ENCODE measurements at places on chromosomes 6 and 20.

GRCh38 chr6:15926256-15926655 lies 202.6 kb upstream of the MYLIP start:
- no peak for DNase-seq

- no peak for DNase-seq
Measured at GRCh38 chr6:21554286-21554685, 39.3 kb upstream of the SOX4 start.

DNA sequence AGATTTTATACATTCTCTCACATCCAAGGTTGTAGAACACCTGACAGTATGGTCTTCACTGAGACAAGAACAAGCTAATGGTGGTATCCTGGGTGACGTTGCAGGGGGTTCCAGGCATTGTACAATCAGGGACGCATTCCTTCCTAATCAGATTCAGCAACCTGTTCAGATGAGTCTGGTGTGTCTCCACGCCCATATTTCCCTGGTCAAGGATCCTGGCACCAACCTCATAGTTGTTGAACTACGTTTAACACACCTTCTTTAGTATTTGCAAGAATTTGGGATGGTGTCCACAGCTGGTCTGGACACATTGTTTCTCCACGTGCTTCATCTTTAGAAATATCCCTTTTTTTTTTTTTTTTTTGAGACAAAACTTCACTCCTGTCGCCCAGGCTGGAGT lies 161.0 kb upstream of the CDYL start:
- DNase-seq, result no peak

GRCh38 chr6:128738112-128738511 lies 144.8 kb upstream of the LAMA2 start:
- no peak for DNase-seq

GRCh38 chr6:21491955-21492354 lies 101.6 kb upstream of the SOX4 start:
- no peak for DNase-seq

GRCh38 chr6:28707387-28708282 lies 182.0 kb downstream of the GPX5 start:
- DNase-seq, result no peak

- peak; percentile 40 for DNase-seq
Measured at GRCh38 chr6:170291271-170292110, 613 bp upstream of the DLL1 start.

DNA sequence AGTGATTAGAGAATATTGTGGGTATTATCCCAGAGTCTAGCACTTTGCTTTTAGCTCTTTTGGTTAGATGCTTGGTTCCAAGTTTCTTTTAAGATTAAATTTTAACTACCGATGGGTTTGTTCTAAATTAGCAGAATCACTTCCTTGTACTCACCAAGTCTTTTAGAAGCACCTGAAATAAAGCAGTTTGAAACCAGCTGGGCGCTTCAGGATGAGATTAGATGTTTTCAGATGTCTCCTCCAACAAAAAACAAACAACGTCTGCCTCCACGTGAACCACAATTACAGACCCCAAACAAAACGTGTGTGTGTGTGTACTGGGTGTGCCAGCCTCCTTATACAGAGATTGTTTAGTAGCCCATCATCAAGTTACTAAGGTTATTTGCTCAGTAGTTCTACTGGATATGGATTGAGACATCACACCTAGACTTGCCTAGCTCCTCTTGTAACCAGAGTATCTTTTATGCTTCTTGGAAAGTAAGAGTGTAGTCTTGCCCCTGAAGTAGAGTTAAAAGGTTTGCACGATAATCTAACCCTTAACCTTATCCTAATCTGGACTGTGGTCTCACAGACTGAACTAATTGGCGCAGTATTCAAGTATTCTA lies 2.3 kb downstream of the DSTN start:
- DNase-seq, result no peak

- DNase-seq, result no peak
Measured at GRCh38 chr6:37580176-37580955, 80.7 kb upstream of the CCDC167 start.

GRCh38 chr6:139153855-139154254 lies 19.0 kb downstream of the HECA start:
- DNase-seq, result no peak

DNA sequence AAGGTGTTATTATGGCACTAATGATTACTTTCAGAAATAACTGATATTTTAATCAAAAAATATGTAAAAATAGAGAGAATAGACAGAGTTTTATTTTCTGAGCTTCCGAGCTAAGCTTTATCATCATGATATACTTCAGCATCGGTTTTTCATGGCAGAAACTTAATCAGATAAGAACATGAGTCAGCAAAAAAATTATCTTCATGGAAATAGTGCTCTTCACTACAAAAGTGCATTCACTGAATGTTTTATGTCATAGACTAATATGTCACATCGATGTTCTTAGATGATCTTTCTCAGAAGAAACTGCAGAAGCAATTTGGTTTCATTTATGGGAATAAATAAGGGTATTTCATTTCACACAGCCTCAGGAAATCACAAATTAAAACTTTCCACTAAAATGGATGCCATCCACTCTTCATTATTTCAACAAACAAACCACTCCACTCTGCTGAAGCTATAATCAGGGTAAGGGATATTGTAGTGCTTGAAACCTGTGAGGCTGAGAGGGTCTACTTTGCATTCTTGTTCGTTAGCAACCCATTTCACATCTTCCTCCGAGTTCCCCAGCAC lies 10.2 kb upstream of the MAP3K7 start:
- DNase-seq, result no peak

GRCh38 chr20:35312318-35312717 lies 20.1 kb upstream of the FAM83C start:
- no peak for DNase-seq

DNA sequence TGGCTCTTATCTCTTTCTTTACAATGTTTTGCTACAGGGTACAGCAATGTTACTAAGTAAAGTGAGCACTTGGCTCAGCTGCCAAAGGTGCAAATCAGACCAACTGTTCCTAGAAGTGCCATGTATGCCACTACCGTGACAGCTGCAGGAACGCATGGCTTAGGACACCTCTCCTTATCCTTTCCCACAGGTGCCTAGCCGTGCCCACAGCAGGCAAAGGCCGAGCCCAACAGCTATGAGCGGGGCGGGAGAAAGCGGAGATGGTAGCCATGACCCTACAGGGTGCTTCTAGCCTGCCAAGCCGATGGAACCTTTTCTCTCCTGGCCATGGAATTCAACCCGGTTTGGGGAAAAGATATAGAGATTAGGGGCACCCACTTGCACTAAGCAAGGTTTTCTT lies 97.1 kb downstream of the FAXC start:
- DNase-seq, result no peak

DNA sequence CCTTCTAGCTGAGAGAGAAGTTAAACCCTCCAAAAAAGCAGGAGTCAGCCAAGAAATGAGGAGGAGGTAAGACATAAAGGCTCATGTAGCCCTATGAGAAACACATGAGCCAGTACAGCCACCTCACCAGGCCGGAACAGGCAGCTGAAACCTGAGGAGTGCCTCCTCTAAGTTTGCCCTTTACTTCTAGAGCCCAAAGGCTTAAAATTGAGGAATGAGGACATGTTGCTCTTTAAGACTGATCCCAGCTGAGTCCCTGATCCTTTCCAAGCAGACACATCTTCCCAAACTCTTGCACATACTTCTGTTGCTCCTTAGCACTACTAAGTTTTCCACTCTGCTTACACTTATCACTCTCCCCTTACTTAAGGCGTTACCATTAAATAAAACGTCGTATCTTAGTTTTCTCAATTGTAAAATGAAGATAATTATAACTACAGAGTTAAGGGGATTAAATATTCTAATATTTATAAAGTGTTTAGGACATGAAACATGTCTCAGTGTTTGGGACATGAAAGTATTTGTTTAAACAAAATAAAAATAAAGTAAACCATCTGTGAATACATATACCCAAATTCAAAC lies 124.0 kb downstream of the OGFRL1 start:
- no peak for DNase-seq

- DNase-seq, result no peak
Measured at GRCh38 chr20:61529354-61529753, 277.3 kb downstream of the CDH4 start.

- no peak for DNase-seq
Measured at GRCh38 chr6:144286503-144287393, 1.6 kb downstream of the UTRN start.

- DNase-seq, result no peak
Measured at GRCh38 chr6:56101141-56101553, 146.2 kb downstream of the COL21A1 start.

DNA sequence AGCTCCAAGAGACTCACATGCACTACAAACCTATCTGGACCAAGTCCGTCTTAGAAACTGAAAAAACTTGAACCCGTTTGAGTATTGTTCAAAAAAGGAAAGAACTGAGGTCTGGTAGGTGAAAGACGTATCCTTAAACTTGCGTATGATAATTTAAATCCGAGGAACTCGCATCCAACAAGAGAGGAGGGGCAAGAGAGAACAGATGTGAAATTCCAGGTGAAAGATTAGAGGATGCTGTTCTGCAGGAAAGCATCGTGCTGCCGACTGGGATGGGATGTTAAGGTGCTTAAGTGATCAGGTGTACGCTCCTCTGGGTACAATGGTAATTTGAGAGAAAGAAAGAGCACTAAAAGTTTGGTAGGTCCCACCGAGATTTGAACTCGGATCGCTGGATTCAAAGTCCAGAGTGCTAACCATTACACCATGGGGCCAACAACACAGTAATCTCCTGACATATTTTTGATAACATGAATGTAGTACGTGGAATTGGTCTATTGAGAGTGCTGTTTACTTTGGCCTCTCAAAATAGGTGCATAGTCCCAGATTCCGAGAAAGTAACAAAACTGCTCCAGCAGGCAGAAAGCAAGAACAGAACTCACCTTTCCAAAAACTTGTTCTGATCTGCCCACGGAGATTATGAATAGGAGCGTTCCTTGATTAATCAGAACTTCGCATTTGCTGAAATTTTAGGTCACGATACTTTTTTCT lies 53.5 kb upstream of the BTN3A2 start:
- DNase-seq, result peak; percentile 54

Data from activated naive CD4-positive, alpha-beta T cell treated with Interleukin-2 at 50 U/mL for 16 hours (primary cell).